ENCODE measurements at places on chromosomes 7 and 10.

- DNase-seq = no peak
Measured at GRCh38 chr10:85976267-85976793, 390.3 kb downstream of the GRID1 start.

DNA sequence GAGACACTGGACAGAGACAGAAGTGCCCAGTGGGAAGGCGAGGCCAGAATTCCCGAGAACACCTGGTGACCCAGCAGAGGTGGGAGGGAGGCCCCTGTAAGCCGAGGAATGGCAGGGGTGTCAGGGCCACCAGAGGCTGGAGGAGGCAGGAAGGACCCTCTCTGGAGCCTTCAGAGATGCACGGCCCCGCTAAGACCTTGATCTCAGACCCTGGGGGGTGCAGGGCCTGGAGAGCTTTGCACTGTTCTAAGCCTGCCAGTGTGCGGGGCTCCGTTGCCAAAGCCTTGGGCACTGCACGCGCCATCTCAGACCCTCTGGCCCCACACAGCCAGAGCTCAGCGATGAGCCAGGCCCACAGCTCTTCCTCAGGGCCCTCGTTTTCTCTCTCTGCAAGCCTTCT, 557.1 kb downstream of the PTPRN2 start:
- no peak for DNase-seq

- no peak for DNase-seq
Measured at GRCh38 chr10:131822692-131823245, 78.0 kb upstream of the PPP2R2D start.

DNA sequence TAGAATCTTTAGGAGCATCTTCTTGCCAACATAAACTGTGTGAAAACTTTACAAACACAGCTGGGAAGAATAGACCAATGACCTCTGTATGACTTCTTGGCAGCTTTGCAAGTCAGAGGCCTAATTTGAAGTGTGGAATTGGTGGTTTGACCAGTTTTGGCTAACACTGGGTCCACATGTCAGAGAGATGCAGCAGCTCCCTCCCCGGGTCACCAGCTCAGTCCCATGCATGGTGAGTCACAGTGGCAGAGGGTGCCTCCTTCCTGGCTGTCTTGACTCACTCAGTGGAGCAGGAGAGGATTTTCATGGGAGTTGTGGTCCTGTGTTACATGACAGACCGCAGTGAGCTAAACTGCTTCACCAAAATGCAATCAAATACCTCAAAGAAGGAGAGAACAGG, 8.2 kb upstream of the STARD3NL start:
- DNase-seq = no peak

- no peak for DNase-seq
Measured at GRCh38 chr10:23675585-23675984, 236.7 kb downstream of the OTUD1 start.

DNA sequence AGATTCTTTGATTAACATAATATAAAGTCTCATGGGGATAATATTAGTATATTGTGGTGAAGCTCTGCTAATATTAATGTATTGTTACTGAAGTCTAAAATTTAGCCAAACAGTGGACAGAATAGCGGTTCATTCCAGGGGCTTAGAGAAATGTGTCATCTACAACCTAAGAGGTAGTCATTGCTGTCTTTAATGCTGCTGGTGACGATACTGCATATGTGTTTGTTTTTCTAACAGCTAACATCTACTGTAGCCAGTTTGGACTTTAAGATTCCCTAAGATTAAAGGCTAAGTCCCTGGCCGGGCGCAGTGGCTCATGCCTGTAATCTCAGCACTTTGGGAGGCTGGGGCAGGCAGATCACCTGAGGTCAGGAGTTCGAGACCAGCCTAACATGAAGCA, 102.0 kb upstream of the SAMD8 start:
- no peak for DNase-seq

- DNase-seq = no peak
Measured at GRCh38 chr10:91590904-91591796, 41.7 kb downstream of the PPP1R3C start.

- DNase-seq = no peak
Measured at GRCh38 chr7:71290452-71290851, 158.5 kb downstream of the GALNT17 start.

GRCh38 chr10:110388687-110389052, 84.0 kb upstream of the SMNDC1 start:
- DNase-seq = no peak

DNA sequence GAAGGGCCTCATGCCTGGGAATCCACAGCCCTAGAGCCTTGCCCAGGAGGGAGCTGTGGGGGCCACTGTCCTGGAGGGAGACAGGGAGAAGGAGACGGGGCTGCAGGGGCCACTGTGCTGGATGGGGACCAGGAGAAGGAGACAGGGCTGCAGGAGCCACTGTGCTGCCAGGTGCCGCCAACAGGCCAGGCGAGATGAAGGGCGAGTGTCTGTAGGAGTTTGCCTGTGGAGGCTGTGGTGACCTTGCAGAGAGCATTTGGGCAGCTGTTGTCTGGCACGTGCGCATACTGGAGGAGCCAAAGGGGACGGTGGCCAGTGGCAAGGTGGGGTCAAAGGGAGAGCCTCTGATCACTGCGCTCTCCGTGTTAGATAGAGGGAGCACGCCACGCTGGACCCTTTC, 79.2 kb downstream of the NKX6-2 start:
- no peak for DNase-seq

GRCh38 chr10:49135575-49136313, 1.9 kb upstream of the FAM170B start:
- no peak for DNase-seq

DNA sequence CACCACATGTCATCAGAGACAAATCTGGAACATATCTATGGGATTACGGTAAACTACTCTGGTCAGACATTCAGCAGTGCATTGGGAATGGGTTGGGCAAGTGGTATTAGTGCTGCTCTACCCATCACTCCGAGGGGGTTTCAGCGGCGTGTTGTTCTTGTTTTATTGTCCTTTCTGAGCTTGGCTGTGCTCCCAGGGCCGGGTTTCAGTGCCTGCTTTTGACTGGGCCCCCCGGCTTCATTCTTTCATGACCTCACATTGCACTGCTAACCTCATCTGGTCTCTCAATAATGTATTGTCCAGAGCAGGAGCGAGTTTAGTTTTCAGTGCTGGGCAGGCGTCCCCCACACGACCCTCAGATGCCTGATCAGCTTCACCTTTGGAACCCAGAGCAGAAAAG, 364.6 kb downstream of the PAXIP1 start:
- no peak for DNase-seq

GRCh38 chr7:93835702-93836101, 54.9 kb downstream of the TFPI2 start:
- DNase-seq = no peak

DNA sequence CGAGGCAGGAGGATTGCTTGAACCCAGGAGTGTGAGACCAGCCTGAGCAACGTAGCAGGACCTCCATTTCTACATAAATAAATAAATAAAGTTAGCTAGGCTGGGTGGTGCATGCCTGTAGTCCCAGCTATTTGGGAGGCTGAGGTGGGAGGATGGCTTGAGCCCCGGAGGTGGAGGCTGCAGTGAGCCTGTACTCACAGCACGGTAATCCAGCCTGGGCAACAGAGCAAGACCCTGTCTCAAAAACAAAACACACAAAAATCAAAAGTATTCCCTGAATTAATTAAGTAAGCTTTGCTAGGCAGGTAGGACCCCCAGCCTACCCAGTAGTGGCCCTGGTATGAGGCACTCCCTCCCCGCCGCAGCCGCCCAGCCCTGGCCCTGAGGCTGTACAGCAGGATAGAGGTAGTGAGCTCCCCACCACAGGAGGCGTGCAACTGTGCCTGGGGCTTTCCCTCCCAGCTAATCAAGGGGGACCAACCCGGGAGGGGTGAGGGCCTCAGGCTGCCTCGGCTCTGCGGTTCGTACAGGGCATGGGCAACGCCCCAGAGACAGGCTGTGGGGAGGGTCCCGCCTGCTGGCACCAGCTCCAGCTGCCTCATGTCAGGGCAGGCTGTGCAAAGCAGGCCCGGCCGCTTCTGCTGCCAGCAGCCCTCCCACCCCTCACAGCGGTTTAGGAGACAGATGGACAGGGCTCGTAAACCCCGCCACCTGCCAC, 1.0 kb upstream of the CYP2W1 start:
- no peak for DNase-seq

- no peak for DNase-seq
Measured at GRCh38 chr7:144834641-144835144, 1.2 kb downstream of the TPK1 start.

GRCh38 chr10:73644015-73644743, 2.9 kb upstream of the MYOZ1 start:
- no peak for DNase-seq

DNA sequence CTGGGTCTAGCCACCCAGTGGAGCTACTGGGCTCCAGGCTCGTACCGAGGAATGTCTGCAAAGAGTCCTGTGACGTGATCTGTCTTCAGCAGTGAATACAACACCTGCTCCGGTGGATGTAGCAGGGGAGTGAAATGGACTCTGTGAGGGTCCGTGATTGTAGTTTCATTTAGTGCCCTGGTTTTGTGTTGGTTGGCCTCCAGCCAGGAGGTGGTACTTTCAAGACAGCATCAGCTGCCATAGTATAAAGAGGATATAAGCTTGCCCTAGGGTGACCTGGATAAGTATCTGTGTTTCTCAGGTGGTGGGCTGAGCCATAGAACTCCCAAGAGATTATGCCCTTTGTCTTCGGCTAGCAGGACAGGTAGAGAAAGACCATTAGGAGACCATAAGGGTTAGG, 24.6 kb upstream of the WNT2 start:
- no peak for DNase-seq

GRCh38 chr10:131994435-131994834, 12.7 kb upstream of the BNIP3 start:
- DNase-seq = no peak

- DNase-seq = no peak
Measured at GRCh38 chr7:42886129-42886528, 25.7 kb downstream of the C7orf25 start.

DNA sequence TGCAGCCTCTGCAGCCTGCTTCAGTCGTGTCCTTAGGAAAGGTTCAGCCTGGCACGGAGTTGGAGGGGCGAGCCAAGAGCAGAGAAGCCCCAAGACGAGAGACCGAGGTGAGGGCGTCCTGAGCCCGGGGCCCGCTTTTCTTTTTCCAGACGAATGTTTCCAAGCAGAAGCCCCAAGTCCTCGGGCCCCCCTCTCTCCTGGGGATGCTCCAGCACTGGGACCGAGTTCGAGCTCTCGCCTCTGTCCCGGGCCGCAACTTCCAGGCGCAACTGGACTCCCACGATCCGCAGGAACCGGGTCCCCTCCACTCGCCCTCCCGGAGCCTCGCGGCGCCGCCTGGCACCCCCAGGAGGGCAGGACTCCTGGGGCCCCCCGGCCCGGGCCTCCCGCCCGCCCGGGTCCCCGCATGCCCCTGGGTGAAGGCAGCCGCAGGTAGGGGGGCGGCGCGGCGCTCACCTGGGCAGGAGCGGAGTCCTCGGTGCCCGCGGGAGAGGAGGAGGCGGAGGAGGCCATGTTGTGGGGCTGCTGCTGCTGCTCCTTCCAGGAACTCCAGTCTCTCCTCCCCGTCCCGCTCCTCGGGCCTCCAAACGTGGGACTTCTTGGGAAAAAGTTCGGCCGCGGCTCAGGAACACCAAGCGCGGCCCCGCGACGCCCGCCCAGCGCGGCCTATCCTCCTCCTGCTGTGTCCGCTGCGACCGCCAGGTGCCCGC, 45.3 kb upstream of the CDK1 start:
- DNase-seq = no peak

GRCh38 chr10:84587789-84588188, 259.4 kb downstream of the CCSER2 start:
- no peak for DNase-seq

- DNase-seq = no peak
Measured at GRCh38 chr7:105752671-105753275, 123.6 kb downstream of the ATXN7L1 start.

DNA sequence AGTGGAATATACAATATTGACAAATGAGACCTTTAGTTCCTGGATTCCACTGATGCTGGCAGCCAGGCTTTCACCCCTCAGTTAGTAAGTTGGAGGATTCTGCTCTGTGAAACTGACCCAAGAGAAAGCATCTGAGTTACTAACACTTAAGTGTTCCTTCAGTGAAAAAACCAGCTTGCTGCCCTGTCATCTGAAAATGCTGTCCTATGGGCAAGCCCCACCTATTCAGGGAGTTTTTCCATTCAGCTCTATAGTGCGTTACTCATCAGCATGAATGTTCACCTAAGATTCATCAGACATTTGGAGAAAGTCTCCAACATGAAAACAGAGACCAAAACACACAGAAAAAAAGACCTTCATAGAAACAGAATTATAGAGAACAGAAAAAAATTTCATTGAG, 37.9 kb downstream of the PRPF18 start:
- no peak for DNase-seq

GRCh38 chr7:5248201-5248885, 34.4 kb upstream of the SLC29A4 start:
- DNase-seq = no peak

DNA sequence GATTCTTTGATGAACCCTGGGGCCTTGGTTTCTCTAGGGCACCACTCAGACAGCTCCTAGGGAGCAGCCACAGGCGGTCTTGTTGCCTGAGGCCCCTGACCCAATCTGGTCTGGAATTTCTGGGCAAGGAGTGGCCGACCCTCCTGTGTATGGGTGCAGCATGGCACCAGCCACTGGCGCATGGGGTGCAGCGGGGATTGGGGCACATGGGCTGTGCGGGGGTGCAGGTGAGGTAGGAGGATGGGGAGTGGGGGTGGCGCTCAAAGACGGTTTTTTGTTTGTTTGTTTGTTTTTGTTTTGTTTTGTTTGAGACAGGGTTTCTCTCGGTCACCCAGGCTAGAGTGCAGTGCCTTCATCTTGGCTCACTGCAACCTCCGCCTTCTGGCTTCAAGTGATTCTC, 62.3 kb downstream of the HTR5A start:
- no peak for DNase-seq

- no peak for DNase-seq
Measured at GRCh38 chr10:114868870-114869519, 47.4 kb downstream of the FHIP2A start.

GRCh38 chr7:25311346-25311745, 83.1 kb upstream of the NPVF start:
- no peak for DNase-seq

DNA sequence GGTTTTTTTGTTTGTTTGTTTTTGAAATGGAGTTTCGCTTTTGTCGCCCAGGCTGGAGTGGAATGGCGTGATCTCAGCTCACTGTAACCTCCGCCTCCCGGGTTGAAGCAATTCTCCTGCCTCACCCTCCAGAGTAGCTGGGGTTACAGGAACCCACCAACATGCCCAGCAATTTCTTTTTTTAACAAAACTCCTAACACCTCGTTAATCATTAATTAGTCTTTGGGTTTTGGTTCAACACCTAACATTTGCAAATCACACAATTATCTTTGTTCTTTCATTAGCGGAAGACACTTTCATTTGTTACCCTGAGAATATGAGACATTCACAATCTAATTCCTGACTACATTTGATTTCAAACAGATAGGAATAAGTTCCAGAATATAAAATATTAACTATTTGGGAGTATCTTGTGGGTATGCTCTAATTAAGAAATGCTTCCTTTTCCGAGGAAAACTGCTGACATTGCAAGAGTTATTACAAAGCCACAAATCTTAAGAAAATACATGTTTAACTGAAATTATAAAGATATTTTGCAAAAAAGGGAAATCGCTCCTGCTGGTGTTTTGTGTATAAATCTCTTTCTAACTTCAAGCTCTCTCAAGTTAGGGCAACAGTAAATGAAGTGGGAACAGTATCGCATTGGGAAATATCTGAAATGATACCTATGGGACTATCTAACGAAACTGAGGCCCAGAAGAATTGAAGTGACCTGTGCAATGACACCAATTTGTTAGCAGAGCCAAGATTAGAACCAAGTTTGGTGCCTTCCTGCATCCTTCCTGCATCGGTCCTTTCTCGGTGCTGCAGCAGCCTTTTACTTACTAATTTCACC, 1.2 kb upstream of the LSM8 start:
- no peak for DNase-seq

GRCh38 chr10:118742782-118743181, 12.0 kb downstream of the CACUL1 start:
- no peak for DNase-seq

Measured in esophagus squamous epithelium (tissue), 5 donors.